Thoracic aorta (tissue), 2 donors: ENCODE measurements at places on chromosomes 2 and 18. TPM values are rescaled to one million over a fixed set of nuclear protein-coding genes. Genes with fewer than 3 reads are reported as not detected.

The HAUS1 gene
- 21.3 TPM for total RNA-seq

The CRYBA2 gene
- not detected for total RNA-seq

The SCN2A gene
- total RNA-seq = 1.8 TPM

The GPBAR1 gene
- 4.2 TPM for total RNA-seq

The SLC30A3 gene
- total RNA-seq = 8.5 TPM

The CYS1 gene
- total RNA-seq = 13.5 TPM

The ARHGAP15 gene
- 11.8 TPM for total RNA-seq

DNA sequence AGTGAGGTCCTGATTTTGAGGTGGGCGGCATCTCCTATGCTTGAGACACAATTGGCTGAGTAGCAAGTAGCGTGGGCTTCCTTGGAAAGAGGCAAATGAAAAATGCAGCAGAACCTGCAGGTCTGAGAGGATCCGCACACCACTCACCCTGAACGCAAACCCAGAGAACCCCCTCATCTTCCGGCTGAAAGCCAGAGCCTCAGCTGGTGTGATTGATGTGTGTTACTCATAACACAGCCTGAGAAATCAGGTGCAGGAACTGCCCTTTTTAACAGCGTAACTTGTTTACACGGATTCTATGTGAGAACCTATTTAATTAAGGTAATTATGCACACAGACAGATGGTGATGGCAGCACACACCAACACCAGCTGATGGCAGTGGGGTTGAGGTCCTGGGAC is 123.4 kb downstream of the MRO start:
- no peak for DNase-seq

DNA sequence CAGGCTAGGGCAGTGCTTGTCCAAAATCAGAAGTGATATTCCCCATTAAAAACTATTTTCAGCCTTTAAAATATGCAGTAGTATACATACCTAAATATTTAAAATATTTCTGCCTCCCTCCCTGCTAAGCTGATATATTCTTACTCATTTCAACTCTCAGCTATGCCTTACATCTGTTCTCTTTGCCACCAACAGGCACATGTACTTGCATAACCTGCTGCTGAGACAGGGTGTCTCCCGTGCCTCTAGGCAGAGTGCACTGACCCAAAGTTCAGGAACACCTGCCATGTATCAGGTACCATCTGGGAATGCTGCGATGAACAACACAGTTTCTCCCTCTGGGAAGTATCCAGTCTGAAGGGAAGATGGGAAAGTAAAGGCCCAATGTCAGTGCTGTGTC is 91.7 kb downstream of the STK39 start:
- no peak for DNase-seq

- no peak for DNase-seq
These were observed 341.1 kb downstream of the ARL6IP6 start for GRCh38 chr2:153059338-153060052.

DNA sequence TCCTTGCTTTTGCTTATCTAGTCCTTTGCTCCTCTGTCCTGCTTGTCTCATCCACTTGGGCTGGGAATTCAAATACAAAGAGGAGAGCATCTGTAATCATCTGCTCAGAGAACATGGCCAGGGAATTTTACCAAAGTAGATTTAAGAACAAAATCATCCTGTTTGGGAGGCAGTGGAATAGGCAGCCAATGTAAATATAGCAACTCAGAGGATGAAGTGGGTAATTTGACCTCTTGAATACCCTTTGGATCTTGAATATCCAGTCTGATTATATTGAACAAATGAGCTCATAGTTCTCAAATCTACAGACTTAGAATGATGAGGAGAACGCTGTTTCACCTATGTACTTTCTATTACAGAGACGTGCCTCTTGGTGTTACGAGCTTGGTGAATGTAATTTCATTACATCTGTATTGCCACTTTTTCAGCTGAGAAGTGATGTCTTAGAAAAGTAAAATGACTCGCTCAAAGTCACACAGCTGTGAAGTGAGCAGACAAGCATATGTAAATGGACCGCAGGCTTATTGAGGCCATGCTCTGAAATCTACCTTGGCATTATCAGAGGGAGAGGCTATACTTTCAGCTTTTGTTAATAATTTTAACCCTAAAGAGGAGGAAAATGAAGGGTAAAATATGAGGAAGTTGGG is 266.3 kb downstream of the MTX2 start:
- DNase-seq = no peak

DNA sequence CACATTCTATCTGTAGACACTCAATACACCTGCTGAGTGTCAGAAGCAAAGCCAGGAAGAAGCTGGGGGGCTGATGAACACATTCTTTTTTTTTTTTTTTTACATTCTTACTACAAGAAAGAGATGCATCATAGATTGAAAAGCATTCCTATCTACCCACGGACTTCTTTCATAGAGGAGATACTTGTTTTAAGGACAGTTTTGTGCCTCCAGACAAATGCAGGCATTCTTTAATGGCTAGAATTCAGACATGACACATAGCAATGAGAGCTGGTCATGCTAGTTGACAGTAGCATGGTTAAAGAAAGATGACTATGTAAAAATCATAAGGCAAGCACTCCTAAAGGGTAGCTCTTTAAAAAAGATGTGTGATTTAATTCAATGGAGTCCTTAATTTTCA is 110.2 kb downstream of the EPHA4 start:
- no peak for DNase-seq

GRCh38 chr2:180356676-180357075 is 349.6 kb upstream of the CWC22 start:
- DNase-seq = no peak

DNA sequence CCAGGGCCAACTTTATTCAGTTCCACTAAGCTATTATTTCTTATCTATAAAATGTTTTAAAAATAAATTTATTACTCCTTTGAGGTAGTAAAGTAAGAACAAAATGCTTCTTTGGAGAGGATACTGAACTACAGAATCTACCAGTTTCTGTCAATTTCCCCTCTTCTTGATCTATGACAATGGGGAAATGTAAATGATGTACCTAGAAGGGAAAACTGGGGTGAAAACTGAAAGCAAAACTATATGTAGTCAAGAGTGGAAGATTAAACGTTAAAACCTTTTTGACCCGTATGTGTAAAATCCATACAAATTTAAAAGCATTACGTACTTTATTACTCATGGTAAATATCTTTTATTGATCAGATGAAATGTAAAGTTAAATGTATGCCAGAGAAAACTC is 1287.8 kb upstream of the TMEFF2 start:
- no peak for DNase-seq

DNA sequence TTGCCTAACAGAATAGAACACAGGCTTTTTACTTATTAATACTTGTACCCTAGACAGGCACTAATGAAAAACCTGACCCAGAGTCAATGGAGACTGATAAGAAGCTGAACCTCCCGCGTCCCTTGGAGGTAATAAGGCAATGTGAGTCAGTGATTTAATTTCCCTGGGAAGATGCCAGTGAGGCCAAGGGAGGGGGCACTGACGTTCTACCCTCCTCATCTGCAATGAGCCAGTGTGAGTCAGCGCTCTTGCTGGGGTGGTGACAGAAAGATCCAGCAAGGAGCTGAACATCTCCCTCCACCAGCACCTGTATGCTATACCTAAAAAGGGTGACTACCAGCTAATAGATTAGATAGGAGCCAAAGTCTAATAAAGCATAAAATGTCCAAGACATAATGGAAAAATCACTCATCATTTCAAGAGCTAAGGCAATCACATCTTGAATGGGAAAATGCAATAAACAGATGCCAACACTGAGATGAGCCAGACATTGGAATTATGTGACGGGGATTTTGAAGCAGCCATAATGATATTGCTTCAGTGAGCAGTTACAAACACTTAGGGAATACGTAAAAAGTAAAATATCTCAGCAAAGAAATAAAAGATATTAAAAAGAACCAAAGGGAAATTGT is 116.9 kb downstream of the TPGS2 start:
- peak; percentile 21 for DNase-seq

- DNase-seq = no peak
These were observed 31.6 kb downstream of the SUCLG1 start for GRCh38 chr2:84427235-84428138.

DNA sequence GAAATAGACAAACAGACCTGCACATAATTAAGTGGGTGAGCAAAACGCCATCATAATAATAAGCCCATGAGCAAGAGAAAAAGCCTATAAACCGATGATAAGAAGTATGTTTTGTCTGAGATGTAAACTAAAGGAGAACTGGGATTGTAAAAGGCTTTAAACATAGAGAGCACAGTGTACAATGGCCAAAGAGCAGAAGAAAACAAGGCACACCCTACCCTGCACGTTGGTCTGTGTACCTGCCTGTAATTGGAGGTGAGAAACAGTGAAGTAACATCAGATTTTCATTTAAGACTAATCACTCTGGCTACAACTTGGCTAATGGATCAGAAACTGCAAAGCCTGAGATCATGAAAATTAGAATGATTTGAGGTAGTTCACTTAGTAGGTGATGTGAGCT is 1094.7 kb upstream of the GYPC start:
- DNase-seq = no peak

DNA sequence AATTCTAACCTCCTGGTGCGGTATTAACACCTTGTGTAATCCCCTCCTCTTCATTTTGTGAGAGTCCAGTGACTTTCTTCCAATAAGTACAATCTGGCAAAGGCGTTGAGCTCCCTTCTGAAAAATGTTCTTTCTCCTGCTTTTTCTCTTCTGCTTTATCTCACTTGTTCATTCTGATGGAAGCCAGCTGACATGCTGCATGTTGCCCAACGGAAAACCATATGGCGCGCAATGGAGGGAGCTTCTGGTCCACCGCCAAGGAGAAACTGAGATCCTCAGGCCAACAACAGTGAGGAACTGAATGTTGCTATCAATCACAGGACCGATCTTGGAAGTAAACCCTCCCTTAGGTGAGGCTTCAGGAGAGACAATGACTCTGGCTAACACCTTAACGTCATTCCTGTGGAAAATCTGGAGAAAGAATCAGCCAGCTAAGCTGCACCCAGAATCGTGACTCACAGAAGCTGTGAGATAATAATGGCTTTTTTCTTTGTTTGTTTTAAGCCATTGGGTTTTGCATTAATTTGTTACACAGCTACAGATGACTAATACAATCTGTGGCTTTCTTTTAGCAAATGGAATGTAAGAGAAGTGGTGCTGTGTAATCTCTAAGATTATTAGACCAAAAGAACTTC is 1323.9 kb upstream of the DDX18 start:
- DNase-seq = no peak

DNA sequence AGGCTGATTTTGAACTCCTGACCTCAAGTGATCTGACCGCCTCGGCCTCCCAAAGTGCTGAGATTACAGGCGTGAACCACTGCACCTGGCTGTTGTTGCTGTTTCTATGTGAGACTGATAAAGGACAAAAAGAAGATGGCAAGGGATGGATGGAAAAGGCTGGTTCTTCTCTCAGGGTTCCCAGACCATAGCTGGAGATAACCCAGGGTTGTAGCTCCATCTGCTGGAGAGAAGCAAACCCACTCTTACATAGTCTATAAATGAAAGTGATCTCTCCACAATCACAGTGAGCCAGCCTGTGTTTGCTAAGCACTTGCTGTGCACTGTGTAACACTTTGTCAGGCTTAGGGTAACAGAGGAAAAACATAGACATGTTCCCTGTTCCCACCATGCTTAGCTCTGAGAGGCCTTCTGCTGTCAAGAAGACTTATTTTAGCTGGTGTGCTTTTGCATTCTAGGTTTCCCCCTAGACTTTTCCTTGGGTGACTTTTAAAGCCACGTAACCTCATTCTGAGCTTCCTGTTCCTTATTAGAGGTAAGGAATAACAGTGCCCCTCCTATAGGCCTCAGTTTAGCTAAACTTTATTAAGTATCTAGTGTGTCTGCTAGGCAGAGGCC is 49.7 kb downstream of the LIMS1 start:
- no peak for DNase-seq

- DNase-seq = no peak
These were observed 694 bp downstream of the UNC50 start for GRCh38 chr2:98608962-98609604.

GRCh38 chr2:65937379-65938160 is 497.4 kb upstream of the MEIS1 start:
- no peak for DNase-seq

DNA sequence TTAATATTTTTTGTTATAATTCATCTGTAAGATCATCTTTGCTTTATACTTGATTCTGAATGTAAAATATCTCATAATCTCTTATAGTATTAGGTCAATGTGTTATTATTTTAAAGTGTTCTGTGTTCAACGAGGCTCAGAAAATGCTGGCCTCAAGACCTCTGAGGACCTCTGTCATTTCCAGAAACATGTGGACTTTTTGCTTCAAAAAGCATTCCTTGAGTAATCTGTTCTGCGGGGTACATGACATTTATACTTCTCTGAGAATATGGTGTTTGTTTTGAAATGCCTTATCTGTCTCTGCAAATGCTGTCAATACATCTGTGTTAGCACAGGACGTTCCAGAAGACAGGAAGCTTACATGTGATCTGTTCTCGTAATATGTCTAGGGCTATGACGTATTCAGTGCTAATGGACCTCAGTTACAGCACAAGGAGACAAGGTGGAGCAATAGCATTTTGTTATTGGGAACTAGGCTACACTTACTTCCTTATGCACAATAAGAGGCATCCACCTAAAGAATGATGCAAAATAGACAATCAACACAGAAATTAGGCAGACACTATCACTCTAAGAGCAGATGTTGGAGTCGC is 37.6 kb upstream of the IL1RL1 start:
- no peak for DNase-seq

GRCh38 chr2:257429-257828 is 6.4 kb downstream of the SH3YL1 start:
- no peak for DNase-seq

DNA sequence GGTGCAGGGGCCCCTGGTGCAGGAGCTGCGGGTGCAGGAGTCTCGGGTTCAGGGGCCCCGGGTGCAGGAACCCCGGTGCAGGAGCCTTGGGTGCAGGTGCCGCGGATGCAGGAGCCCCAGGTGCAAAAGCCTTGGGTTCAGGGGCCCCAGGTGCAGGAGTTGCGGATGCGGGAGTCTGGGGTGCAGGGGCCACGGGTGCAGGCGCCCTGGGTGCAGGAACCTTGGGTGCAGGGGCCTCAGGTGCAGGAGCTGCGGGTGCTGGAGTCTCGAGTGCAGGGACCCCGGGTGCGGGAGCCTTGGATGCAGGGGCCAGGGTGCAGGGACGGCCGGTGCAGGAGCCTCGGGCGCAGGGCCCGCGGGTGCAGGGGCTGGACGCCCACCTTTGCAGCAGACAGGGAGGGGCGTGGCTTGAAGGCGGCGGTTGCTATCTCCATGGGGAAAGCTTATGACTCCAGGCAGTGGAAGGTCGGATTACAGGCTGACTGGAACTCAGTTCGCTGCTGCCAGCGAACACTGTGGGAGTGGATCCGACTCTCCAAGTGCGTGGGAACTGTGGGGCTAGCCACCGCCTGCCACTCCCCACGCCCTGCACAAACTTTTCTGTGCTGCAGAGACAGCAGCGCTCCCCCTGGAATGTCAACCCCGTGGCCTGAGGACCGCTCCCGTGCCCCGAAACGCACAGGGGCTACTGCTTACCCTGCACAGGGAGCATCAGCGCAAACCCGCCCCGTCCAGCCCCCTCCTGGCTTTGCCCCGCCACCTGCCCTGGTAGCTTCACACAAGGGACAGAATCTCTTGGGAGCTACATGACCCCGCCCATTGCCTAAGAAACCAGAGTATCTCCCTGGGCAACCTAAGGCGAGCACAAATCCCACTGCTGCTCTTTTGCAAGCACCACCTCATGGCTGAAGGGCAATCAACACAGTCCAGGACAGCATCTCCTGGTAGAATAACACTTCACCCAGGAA is 40.3 kb downstream of the COPS9 start:
- DNase-seq = no peak

GRCh38 chr18:11323359-11323819 is 174.0 kb upstream of the PIEZO2 start:
- no peak for DNase-seq

GRCh38 chr2:74206180-74206688 is 7.8 kb downstream of the MTHFD2 start:
- DNase-seq = no peak
